ENCODE measurements at places on chromosomes 16 and 17. TPM values are rescaled to one million over a fixed set of nuclear protein-coding genes. Genes with fewer than 3 reads are reported as not detected.

Gene NPIPB6
- total RNA-seq, result 1.9 TPM

Gene CMTM1
- 2.7 TPM for total RNA-seq

Gene TBC1D3H
- total RNA-seq, result not detected

- no peak for DNase-seq
Measured at GRCh38 chr17:56172517-56172982, 19.3 kb downstream of the ANKFN1 start.

DNA sequence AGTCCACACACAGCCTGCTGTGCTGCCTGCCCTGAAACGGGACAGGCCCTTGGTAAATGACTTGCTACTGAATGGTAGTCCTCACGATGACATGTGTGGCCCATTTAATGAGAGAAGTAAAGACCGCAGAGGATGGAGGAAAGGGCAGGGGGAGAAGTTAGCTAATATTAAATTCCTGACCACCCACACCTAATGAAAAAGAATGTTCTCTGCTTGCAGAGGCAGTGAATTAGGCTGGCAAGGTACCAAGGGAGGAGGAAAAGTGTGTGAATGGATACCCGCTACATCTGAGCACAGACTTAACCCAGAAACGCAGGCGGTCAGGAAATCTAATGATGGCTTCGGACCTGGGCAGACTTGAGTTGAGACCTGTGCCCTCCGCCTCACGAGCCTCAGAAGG, 141.2 kb downstream of the PRKCA start:
- DNase-seq, result no peak

Data from adrenal gland (tissue), 19 donors.